T-cell (primary cell): ENCODE measurements at places on chromosomes 5 and 9. TPM values are rescaled to one million over a fixed set of nuclear protein-coding genes. Genes with fewer than 3 reads are reported as not detected.

GRCh38 chr5:159040181-159040580 lies 59.5 kb downstream of the EBF1 start:
- H3K27me3 ChIP-seq, result no peaks in the 10 kb centered on the region
- no peak overlapping the region for H3K27ac ChIP-seq
- no peaks in the 10 kb centered on the region for H3K36me3 ChIP-seq
- H3K4me3 ChIP-seq, result no peak overlapping the region

GRCh38 chr9:26231391-26231790 lies 553.1 kb upstream of the TUSC1 start:
- no peak overlapping the region for H3K4me3 ChIP-seq
- no peaks in the 10 kb centered on the region for H3K27me3 ChIP-seq
- no peak for DNase-seq
- no peaks in the 10 kb centered on the region for H3K36me3 ChIP-seq

- no peaks in the 10 kb centered on the region for H3K36me3 ChIP-seq
- no peak overlapping the region for H3K27ac ChIP-seq
- H3K4me3 ChIP-seq, result no peak overlapping the region
- H3K4me1 ChIP-seq, result no peaks in the 10 kb centered on the region
Measured at GRCh38 chr5:29001666-29002065, 1963.3 kb upstream of the CDH9 start.

DNA sequence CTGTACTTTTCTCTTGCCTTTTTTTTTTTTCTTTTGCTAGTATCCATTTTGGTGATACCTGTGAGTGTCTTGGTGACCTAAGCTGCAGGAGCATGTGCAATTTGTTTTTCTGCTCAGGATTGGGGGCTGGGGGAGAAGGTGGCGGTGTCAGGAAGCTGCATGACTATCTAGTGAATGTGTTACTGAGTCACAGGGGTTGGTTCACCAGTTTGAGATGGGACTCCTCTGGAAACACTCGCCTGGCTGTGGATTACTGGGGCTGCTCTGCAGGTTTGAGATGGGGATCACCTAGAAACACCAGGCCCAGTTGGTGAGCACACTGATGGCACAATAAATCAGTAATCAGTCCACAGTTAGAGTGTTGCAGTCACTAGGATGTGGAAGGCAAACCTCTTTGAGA lies 447.9 kb downstream of the SPATA31D1 start:
- H3K27me3 ChIP-seq, result no peaks in the 10 kb centered on the region
- H3K4me1 ChIP-seq, result no peaks in the 10 kb centered on the region
- H3K36me3 ChIP-seq, result no peaks in the 10 kb centered on the region
- no peak overlapping the region for H3K4me3 ChIP-seq
- no peak overlapping the region for H3K27ac ChIP-seq

DNA sequence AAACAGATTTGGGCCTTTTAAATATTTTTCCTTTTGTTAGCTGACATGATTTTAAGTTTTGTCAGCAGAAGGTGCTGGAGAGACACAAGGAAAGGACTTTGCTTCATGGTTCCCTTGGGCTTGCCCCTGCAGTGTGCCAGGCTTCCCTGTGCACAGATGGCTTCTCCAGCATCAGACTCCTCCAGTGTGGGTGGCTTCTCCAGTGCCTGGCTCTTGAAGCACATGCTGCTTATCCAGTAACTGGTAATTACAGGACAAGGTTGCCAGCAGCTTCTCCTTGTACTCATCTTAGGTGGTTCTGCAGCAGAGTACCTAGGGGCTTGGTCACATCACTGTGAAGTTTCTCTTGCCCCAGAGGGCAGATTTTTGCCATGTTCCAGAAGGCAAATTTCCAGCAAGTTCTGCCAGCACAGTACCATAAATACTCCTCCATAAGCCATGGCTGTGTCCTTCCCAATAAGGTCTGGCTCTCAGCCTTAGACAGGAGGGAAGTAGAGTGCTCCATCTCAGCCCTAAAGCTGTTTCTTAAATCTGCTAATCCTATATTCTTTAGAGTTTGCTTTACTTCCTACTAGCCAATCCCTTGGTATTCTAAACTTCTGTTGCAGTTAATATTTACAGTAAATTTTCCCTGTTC lies 62.4 kb downstream of the PJA2 start:
- H3K4me1 ChIP-seq, result no peaks in the 10 kb centered on the region
- H3K36me3 ChIP-seq, result peaks cover 50% of the 10 kb centered on the region
- no peak overlapping the region for H3K4me3 ChIP-seq
- H3K27ac ChIP-seq, result no peak overlapping the region

DNA sequence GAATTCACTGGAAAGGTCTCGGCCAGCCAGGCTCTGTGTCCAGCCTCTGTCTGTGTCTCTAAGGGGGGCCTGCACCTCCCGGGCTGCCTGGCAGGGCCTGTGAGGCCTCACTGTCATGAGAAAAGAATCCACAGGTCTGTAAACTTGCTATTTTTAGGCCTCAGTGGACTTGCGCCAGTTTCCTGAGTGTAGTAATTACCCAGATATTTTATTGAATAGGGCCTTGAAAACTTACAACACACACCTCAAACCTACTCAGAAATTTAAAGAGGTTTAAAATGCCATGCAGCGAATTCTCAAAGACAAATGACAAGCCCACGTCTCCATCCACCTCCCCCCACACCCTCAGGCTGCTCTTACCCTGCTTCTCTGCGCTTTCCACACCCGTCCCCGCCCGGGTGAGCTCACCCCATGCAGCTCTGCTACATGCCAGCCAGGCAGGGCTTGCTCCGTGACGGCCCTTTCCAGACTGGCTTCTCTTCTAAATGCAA lies 8.8 kb upstream of the TENT4A start:
- no peak overlapping the region for H3K27ac ChIP-seq
- no peaks in the 10 kb centered on the region for H3K36me3 ChIP-seq
- no peak for DNase-seq
- no peaks in the 10 kb centered on the region for H3K4me1 ChIP-seq
- peaks cover 22% of the 10 kb centered on the region for H3K27me3 ChIP-seq
- H3K4me3 ChIP-seq, result no peak overlapping the region

The PCDHB11 gene
- not detected for total RNA-seq

The PFN3 gene
- not detected for total RNA-seq

The IZUMO3 gene
- not detected for total RNA-seq

GRCh38 chr9:81578606-81579005 lies 110.7 kb downstream of the TLE1 start:
- H3K4me1 ChIP-seq, result no peaks in the 10 kb centered on the region
- H3K36me3 ChIP-seq, result no peaks in the 10 kb centered on the region
- H3K27me3 ChIP-seq, result no peaks in the 10 kb centered on the region
- no peak overlapping the region for H3K27ac ChIP-seq

DNA sequence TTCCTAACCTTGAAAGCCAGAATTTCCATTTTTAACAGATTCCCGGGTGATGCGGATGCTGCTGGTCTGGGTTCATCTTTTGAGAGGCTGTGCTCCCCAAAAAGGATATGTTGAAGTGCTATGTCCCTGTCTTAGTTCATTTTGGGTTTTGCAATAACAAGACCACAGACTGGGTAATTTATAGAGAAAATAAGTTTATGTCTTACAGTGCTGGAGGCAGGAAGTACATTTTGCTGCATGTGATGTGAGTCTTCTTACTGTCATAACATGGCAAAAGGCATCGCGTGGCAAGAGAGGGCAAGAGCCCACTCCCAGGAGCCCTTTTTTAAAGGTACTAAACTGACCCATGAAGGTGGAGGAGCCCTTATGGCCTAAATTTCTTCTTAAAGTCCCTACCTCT lies 114.1 kb downstream of the DAPK1 start:
- H3K4me3 ChIP-seq, result no peak overlapping the region
- no peaks in the 10 kb centered on the region for H3K4me1 ChIP-seq
- no peak for DNase-seq
- H3K27me3 ChIP-seq, result peaks cover 7% of the 10 kb centered on the region

The ZDHHC11 gene
- 6.5 TPM for total RNA-seq

DNA sequence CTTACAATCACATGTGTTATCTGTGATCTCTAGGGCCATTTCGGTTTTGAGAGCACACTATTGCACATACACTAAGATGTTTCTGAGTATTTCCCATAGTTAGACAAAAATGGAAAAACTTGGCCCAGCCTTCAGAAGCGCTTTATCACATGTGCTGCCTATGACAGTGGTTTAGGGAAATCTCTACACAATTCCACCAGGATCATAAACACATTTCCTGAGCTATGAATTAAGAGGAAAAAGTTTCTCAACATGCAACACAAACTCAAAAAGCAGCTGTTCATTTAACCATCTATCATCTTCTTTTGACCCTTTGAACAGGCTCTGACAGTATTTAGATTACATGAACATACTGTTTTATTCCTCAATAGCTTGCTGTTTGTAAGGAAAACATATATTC lies 15.1 kb downstream of the FGF1 start:
- peaks cover 4% of the 10 kb centered on the region for H3K27me3 ChIP-seq
- no peaks in the 10 kb centered on the region for H3K4me1 ChIP-seq
- DNase-seq, result no peak
- H3K36me3 ChIP-seq, result no peaks in the 10 kb centered on the region
- no peak overlapping the region for H3K27ac ChIP-seq
- H3K4me3 ChIP-seq, result no peak overlapping the region

DNA sequence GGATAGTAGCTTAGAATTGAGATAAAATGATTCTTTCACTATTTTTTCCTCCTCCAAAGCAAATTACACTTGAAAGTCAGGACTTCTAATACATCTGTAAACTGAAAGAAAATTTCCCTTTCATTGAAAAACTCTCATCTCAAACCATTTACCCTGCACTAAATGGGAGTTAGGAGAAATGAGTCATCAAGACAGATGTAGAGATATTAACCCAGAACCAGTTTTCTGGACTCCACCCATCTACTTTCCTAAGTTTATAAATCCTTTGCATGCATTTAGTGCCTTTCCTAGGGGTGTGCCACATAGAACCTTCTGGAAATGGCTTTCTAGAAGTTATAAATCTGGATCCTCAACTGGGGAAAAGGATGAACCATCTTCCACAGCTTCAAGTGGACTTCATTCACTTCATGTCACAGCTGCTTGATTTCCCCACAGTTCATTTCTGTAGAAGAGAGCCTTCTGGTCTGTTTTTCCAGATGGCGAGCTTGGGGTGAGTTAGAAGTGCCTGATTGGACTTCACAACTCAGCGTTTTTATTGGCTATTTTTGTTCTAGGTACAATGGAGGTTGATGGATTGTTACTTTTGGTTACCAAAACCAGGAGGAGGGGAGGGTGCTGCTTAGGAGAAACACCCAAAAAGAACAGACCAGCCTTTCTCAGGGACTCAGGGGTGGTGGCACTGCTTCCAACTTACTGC lies 72.5 kb upstream of the GPR151 start:
- H3K27ac ChIP-seq, result no peak overlapping the region
- H3K27me3 ChIP-seq, result no peaks in the 10 kb centered on the region
- DNase-seq, result no peak
- no peak overlapping the region for H3K4me3 ChIP-seq
- H3K4me1 ChIP-seq, result no peaks in the 10 kb centered on the region
